ENCODE measurements at places on chromosomes 12 and 14. TPM values are rescaled to one million over a fixed set of nuclear protein-coding genes. Genes with fewer than 3 reads are reported as not detected.

- no peak for DNase-seq
Measured at GRCh38 chr12:55847033-55847432, 4.3 kb upstream of the MMP19 start.

GRCh38 chr14:63712123-63712522 is 15.7 kb downstream of the SGPP1 start:
- no peak for DNase-seq

The KLRC4 gene
- total RNA-seq, result not detected

The RD3L gene
- not detected for total RNA-seq

DNA sequence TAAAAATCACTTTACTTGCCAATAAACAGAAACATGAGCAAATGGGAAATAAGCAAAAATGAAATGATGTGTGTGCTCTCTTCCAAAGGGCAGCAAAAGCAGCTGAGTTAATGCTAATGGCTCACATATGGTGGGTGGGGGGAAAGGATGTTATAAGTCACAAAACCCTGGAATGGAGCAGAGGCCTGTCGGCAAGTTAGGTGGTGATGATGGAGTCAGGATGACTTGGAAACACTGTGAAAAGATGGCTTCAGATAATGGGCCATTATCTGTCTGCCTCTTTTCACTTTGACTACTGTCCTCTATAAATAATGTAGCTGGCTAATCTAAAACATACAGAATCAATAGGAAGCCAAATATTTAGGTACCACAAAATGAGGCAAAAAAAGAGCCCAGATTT is 228.7 kb downstream of the APAF1 start:
- no peak for DNase-seq

The DEPDC4 gene
- 1.9 TPM for total RNA-seq

DNA sequence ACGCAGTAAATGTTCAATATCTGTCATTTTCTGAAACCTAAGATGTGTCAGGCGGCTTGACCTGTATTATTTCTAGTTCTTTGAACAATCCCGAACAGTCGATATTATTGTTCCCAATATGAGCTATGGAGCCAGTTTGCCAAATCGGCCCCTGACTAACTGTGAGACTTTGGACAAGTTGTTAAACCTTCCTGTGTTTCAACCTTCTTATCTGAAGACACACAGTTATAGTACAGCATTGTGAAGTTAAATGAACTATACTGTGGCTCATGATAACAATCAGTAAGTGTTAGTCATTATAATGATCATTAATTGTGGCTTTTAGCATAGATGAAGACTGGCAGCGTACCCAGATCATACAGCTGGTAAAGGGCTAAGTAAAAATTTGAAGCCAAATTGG is 23.4 kb downstream of the DDX47 start:
- DNase-seq, result no peak

- no peak for DNase-seq
Measured at GRCh38 chr12:47983541-47984115, 20.2 kb downstream of the TMEM106C start.

- no peak for DNase-seq
Measured at GRCh38 chr12:121828826-121829225, 25.0 kb downstream of the SETD1B start.

The CLEC4A gene
- 1.5 TPM for total RNA-seq

The USP44 gene
- 0.05 TPM for total RNA-seq

GRCh38 chr14:103084021-103084919 is at the start of gene LBHD2:
Gene LBHD2, plus strand, starts transcription at chr14:103084210. Its CDS starts 1,803 bp downstream, at chr14:103086013.
- no peak for DNase-seq

GRCh38 chr12:51819736-51820525 is 28.6 kb downstream of the FIGNL2 start:
- DNase-seq, result no peak

DNA sequence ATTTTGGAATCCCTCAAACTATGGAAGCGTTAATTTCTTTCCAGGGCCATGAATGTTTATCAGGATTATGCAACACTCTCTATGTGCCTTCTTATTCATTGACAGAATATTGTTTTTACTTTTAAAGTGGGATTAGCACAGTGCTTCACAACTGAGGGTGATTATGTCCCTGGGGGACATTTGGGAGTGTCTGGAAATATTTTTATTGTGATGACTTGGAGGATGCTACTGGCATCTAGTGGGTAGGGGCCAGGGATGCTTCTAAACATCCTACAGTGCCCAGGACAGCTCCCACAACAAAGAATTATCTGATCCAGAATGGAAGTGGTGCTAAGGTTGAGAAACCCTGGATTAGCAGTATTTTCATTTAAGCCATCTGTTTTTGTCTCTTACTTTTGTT is 338.5 kb upstream of the SOX5 start:
- no peak for DNase-seq

- no peak for DNase-seq
Measured at GRCh38 chr12:25959071-25959961, 834 bp downstream of the RASSF8 start.

The L2HGDH gene
- total RNA-seq, result 14.1 TPM

DNA sequence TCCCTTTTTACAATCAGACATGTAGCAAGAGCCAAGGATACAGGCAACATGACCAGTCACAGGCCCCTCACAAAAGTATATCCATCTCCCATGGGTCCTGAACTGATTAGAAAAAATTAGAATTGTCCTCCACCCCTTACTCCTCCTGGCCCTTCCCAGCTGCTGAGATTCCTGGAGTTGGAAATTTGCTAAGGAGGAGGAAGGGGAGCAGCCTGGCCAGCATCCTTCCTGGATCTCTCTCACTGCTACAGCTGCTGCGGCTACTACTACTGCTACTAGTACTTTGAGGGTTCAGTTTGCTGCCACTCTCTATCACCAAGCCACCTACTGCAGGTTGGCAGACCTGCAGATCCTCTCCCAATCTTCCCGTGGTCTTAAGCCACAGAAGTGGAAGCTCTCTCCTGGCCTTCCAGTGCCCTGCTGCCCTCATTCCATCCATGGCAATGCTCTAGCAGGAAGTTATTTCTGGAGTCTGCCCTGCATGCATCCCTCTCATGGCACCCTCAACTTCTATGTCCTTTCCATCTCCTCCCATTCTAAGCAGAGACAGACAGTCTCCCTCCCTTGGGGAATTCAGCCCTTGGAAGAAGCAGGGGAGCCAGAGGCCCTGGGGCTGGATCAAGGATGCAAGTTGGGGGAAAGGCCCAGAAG is 1.0 kb downstream of the ITGA7 start:
- no peak for DNase-seq

The TEX52 gene
- total RNA-seq, result not detected

The SLC7A8 gene
- total RNA-seq, result 0.28 TPM

The KRT78 gene
- not detected for total RNA-seq

The DBX2 gene
- total RNA-seq, result not detected

- DNase-seq, result no peak
Measured at GRCh38 chr12:132571051-132571450, 39.3 kb downstream of the LRCOL1 start.

The AQP2 gene
- not detected for total RNA-seq

DNA sequence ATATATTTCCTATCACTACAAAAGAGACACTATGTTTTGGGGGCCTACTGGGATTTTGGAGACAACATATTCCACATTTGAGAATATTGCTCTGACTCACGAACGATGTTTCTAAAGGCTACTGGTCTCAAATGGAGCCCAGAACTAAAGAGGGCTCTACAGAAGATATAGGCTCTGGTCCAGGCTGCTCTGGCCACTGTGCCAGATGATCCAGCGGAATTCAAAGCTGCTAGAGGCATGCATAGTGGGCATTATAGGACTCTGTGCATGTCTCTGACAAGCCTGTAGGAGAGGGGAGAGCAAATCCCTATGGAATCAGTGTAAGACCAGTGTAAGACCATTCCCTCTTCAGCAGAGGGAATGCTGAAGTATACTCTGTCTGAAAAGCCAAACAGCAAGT is 4.1 kb downstream of the TAS2R30 start:
- no peak for DNase-seq

DNA sequence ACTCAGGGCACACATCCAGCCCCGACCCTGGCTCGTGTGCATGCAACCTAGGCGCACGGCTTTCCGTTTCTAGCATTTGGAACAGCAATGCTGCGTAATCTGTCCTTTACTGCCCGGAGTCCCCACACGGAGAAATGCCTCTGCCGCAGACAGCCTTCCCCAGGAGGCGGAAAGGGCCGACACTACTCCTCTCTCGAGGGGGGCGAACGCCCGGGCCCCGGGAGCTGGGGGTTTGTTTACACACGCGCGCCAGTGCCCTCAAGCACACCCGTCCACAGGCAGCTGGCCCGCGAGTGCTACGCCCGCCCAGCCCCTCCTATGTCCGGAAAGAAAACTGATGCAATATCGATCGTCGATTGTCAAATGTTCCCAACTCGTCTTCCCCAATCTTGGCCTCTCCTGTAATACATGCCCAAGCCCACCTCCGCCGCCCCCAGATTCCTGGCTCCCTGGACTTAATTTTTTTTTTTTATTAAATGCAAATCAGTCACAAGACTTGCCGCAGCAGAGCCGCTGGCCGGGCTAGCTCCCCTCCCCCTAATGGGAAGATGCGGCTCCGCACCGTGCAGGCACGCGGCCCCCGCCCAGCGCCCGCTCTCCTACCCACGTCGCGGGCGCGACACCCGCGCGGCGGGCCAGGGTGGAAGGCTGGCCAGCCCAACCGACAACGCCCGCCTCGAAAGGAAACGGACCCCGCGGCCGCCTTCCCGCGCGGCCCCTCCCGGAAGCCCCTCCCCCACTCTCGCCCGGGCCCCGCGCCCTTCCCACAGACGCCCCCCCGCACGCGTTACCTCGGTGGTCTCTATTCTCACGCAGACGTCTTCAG is 642 bp downstream of the SLC38A2 start:
- DNase-seq, result no peak

The SYCP3 gene
- total RNA-seq, result 0.05 TPM

DNA sequence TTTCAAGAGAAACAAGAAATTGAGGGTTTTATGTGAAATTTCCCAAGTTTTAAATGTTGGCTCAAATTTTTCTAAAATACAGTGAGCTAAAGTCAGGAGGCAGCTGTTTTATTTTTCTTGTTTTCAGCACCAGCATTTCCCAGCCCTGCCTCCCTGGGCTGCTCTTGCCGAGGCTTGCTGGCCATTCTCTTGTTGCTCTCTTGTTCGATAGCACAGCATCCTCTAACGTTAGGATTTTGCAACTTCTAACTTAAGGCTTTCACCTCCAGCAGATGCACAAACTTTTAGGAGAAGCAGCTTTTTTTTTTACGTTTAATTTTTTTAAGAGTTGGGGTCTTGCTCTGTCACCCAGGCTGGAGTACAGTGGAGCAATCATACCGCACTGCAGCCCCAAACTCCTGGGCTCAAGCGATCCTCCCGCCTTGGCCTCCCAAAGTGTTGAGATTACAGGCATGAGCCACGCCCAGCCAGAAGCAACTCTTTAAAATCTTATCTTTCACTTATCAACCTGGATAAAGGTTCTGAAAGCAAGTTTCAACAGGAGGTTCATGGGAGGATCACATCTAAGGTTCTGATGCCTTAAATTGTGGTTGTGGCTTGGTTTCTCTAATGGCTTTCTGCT is 40.2 kb downstream of the B4GALNT3 start:
- no peak for DNase-seq

The DPF3 gene
- total RNA-seq, result 3.2 TPM

The OR4E2 gene
- not detected for total RNA-seq

DNA sequence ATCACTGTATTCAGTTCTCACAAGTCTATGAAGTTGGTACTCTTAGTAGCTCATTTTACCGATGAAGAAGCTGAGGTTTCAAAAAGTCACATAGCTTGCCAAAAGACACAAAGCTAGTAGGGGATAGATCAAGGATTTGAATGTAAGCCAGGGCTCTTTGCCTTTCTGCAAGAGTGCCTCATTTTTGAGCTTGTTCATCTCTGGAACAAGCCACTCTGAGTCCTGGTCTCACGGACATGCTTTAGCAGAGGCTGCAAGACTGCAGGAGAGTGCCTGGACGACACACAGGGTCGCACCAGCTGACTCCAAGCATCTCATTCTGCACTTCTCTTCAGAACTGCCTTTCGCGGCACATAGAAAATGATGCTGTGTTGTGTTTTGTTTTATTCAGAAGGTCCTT is 3.7 kb downstream of the NUAK1 start:
- no peak for DNase-seq

The FOXG1 gene
- total RNA-seq, result 0.44 TPM

DNA sequence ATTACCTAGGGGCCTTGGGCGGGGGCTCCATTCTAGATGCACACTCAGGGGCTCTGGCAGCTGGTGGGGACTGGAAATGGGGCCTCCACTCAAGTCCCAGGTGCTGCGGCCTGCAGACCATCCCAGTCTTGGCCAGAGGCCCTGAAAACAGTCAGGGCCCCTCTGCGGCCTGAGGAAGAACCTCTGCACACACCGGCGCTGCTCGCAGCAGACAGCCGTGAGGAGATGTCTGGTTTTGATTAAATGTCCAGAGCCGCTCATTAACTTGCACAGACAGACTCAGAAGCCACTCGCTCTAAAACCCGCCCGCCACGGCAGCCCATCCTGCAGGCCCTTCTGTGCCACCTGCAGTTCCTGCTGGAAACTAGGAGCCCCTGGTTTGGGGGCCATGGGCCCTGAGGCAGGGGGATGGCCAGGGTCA is 36.4 kb upstream of the NCOR2 start:
- no peak for DNase-seq

DNA sequence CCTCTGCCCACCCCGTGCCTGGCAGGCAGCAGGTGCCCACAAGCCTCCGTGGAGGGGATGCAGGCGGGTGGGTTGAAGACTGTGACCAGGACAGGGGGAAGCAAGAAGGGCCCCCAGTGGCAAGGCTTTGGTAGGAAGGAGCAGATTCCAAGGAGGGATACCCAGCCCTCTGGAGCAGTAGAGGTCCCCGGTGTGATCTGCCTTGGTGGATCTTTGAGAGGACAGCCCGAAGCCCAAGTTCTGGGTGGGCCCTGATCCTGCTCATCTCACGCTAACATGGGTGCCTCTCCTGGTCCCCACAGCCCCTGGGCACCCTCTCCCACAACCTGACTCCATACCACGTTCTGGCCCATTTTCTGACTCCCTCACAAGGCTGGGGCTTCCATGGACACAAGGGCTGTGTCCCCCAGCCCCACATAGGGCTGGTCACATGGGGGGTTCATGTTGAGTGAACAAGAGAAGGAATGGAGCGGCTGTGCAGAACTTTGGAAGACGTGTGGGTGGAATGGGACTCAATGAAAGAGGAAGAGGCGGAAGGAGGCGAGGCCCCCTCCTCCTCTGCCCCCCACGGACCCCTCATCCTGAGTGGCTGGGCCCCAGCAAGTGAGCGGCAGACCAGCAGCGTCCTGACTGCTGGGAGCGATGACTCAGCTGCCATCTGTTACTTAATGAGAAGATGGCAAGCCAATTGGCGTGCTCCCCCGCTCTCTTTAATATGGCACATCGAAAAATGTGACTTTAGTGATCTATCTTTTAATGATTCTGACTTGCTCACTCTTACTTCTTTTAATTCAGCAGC is 77.0 kb upstream of the BCL11B start:
- no peak for DNase-seq

GRCh38 chr14:94098326-94098992 is 12.1 kb upstream of the IFI27 start:
- no peak for DNase-seq

- no peak for DNase-seq
Measured at GRCh38 chr12:40399656-40400055, 174.9 kb downstream of the LRRK2 start.

All from GM12878 (cell line).